Activated naive CD8-positive, alpha-beta T cell treated with anti-CD3 and anti-CD28 coated beads, Interleukin-2, amount 50 U/mL, for 24 hours (primary cell): ENCODE measurements at places on chromosomes 2 and 18.

DNA sequence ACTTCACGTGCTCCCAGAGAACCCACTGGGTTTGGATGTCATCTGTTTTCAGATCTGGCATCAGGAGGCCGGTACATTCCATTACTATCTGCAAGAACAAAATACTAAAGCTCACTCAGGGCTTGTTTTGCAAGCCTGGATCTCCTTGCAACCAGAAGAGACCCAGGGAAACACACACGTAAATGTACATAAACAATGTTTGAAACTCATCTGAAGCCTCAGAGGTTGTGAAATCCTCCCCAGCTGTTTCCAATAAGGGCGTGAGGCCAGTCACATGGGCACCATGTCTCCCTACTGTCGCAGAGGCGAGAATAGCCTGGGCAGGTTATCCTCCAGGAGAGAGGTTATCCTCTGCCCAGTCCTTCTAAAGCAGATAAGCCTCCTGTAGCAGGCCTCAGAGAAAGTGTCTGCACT lies 186.9 kb downstream of the GFPT1 start:
- no peak for DNase-seq

DNA sequence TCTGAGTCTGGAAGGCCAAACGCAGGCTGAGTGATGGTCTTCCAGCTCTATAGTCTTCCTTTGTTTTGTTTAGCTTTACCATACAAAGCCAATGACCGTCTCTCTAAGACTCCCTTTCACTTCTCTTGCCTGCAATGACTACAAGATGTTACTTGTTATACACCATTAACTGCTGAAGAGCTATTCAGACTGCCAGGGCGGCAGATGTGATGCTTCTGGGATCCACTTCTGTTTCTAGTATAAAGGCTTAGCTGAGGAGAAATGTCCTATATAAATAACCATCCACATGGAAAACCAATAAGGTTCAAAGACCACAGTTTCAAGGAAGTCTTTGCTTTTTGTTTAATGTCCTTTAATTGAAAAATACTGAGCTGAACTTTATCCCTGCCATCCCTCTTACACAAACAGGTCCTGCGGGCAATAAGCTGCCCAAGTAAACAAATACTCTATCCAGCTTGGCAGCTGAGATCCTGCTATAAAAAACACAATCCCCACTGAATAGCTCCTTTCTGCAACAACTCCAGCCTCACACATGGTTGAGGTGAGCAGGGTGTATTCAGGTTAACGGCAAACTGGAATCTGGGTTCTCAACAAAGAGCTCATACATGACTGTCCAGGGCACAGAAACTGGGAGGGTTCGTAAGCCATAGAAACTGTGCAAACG lies 124.6 kb downstream of the VIT start:
- no peak for DNase-seq

DNA sequence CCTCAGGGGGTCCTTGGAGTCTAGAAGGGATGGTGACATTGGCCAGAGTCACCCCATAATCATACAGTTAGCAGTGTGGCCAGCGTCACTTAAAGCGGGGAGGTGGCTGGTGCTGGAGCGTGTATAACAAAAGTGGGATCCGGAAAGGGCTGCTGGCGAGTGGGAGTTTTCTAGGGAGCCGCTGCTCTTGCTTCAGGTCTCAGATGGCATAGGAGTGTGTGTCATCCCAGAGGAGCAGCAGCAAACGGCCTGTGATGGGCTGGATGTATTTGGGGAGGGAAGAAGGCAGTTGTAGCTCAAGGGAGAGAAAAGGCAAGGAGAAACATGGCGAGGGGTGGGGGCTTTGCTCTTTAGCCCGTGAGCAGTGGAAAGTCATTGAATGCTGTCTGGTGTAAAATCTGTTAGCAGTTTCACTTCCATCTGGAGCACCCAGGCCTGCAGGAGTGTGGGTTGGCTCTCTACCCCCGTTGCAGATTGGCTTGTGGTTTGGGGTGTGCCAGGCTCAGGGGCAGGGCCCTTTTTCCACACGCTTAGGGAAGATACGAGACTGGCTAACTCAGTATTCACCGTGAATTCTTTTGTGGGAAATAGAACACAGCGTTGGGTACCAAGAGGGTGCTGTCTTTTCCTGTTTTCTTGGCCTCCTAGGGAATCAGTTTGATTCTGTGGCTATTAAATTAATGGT lies 120.5 kb downstream of the AGAP1 start:
- DNase-seq: no peak

GRCh38 chr2:65388051-65388531 lies 44.3 kb downstream of the SPRED2 start:
- no peak for DNase-seq

- no peak for DNase-seq
These were observed 206.0 kb downstream of the CYRIA start for GRCh38 chr2:16459606-16460005.

DNA sequence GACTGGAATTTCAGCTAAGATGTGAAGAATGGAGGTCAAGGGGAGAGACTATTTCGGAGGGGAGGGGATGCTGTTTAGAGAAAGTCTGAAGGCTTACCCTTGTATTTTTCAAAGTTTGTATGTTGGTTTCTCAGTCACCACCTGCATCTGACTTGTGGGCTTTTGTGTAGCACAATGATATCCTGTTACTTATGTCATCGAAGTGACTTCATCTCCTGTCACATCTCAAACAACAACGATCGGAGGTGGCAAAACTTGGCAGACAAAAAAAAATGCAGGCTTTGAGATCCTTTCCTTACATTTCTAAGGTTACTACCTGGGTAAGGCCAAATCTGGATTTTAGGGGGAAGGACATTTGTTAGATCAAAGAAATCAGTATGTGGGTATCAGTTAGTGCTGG lies 11.7 kb upstream of the CXCR4 start:
- no peak for DNase-seq

DNA sequence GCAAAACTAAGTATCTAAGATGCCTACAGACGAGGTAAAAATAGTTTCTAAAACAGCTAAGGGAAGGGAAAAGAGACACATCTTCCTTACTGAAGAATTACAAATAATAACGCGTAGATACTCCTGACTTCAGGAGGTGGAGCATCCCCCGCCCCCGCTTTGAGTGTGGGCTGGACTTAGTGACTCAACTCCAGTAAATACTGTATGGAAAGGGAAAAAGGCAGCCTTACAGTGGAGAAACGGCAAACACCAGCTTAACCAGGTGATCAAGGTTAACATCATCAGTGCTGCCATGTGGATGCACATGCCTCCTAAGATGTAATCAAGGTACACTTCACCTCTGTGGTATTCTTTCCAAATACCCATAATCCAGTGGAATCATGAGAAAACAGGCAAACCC lies 47.9 kb downstream of the HADHB start:
- no peak for DNase-seq

GRCh38 chr2:187079901-187080300 lies 230.9 kb upstream of the ZSWIM2 start:
- no peak for DNase-seq

DNA sequence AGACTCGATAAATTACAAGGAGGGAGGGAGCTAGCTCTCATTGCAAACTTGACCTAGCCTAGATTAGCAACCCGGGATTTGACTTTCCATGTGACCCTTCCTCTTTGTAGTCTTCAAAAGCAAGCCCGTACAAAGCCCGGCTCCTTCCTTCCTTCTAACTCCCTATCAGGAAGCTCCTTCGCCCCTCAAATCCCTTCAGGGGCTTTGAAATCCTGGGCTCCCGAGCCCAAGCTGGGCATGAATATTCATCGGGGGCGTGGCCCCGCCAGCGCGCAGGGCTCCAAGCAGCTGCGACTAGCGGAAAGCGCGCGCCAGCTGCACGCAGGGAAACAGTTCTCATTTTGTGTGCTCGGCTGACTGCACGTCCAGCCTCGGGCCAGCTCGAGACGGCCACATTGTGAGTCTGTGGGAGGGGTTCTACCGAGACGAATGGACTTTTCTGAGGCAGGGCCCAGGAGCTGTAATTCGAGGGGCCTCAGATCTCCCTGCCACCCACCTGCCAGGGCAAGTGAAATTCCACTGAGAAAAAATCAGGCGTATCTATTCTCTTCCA lies 84.0 kb upstream of the PELI1 start:
- peak; percentile 74 for DNase-seq

DNA sequence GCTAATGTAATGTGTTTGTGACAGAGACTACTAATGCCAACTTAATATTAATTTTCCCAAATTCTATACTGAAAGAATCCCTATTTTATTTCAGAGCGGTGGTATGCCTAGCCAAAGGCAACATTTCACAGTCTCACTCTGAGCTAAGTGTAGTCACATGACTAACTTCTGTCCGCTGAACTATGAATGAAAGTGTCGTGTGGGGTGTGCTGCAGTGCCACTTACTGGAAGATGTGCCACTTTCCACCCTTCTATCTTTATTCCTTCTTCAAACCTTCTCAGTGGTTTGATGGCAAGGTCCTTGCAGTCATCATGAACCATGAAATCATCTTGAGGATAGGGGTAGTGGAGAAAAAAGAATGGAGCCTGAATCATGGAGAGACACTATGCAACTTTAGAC lies 47.3 kb upstream of the C1D start:
- DNase-seq: no peak

GRCh38 chr2:38301340-38301968 lies 75.6 kb downstream of the ATL2 start:
- DNase-seq: peak; percentile 13

GRCh38 chr2:64943387-64944150 lies 45.6 kb upstream of the SLC1A4 start:
- no peak for DNase-seq

GRCh38 chr2:37615804-37616676 lies 55.4 kb downstream of the CDC42EP3 start:
- DNase-seq: peak; percentile 51

GRCh38 chr18:7307030-7307429 lies 76.1 kb downstream of the LRRC30 start:
- no peak for DNase-seq

DNA sequence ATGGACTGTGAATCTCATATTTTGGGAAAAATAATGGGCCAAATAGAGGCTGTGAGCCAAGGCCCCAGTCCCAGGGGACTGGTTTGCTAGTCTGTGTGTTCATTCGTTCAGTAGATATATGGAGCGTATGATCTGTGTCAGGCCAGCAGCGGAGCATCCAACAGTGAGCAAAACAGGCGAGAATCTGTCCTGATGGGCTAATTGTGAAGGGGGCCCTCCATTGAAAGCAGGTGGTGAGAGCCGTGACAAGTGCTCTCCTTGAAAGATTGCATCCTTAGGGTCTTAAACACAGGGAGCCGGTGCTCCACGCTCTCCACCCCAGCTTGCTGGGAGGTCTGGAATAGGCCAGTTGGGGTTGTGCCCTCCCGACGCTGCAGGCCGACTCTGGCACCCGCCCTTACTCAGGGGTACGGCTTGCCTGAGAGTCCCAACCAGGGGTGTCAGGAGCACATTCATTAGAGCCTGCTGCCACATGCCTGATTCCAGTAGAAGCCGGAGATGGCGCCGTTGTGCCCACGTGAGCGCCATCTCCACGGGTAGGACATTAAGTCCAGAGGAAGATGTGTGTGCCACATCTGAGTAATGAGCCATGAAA lies 213.3 kb downstream of the SH3RF3 start:
- DNase-seq: no peak

- no peak for DNase-seq
These were observed 61.6 kb downstream of the BMP10 start for GRCh38 chr2:68809324-68810240.

DNA sequence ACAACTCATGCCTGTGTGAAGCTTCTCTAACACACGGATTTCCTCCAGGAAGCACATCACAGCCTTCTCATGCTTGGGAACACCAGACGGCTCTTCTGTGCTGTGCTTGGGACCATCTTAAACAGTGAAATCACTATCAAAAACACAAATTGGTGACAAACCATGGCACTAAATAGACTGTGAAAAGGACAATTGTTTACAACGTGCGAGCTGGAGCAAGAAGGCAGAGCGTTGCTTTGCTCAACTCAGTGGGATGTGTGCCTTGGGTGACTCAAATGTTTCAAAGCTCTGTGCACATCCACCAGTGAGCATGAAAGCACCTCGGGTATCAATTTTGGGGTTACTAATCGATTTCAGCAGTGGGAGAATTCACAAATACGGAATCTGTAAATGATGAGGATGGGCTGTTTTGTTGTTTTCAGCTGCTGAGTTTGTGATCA lies 182.4 kb upstream of the ARL4C start:
- no peak for DNase-seq

DNA sequence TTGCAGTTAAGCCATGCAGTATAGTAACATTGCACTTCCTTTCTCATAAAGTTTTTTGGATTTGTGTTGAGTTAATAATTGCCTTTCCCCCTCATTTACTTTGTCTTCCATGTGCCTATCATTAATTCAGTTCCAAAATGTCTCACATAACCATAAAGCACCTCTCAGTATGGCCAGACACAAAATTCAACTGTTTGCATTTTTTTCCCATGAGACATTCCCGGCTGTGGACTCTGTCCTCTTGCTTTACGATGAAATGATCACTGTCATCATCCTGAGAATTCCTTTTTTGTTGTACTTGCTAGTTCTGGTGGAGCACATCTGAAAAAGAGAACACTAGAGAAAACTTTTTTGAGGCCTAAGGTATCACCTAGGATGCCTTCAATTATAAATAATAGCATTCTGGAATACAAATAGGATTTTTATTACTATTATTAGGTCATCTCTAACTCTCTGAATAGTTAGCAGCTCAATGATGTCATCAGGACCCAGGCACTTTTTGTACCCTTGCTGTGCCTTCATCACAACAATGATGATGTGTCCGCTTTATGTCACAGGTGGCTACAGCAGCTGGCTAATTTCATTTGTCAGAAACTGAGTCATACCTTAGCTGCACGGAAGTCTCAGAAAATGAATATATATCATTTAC lies 8.5 kb upstream of the ATP8B1 start:
- DNase-seq: no peak

GRCh38 chr2:204003276-204003990 lies 66.9 kb downstream of the ICOS start:
- DNase-seq: no peak

GRCh38 chr2:113084249-113085000 lies 16.7 kb downstream of the IL1F10 start:
- DNase-seq: no peak

- no peak for DNase-seq
These were observed 94.2 kb downstream of the EPHA4 start for GRCh38 chr2:221477714-221478484.

- DNase-seq: no peak
These were observed 331.4 kb upstream of the NETO1 start for GRCh38 chr18:73199151-73199550.

DNA sequence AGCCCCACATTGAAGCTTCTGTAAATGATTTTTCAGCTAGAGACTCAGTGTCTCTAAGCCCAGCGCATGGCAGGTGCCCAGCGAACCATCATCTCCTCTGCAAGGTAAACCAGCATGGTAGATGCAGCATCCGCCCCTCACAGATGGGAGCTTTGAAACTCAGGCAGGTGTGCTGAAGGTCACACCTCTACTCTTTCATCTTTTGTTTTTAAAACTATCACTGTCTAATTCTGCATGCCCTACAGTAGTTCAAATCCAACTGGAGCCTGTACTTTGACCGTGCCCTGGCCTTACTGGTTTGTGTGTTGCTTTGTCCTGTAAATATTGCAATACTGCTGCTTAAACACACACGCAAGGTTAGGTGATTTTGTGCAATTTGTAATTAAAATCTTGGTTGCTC lies 831.1 kb downstream of the GALR1 start:
- no peak for DNase-seq
